ENCODE measurements at places on chromosomes 3 and 15.

DNA sequence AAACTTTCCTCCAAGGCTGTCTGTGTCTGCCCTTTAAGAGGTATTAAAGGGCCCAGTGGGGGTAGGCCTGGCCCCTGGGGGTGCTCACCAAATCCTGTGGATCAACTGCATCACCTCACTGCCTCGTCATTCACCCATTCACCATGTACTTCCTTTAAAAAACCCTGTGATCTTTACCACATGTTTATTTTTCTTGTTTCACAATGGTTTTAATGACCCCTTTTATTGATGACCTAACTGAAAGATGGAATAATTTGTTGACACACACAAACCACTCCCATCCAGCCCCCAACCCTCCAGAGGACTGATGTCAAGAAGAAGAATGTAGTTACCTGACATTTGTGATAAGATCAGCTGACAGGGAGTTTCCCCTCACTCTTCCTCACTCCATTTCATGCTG lies 40.8 kb downstream of the KCNAB1 start:
- DNase-seq, result no peak

DNA sequence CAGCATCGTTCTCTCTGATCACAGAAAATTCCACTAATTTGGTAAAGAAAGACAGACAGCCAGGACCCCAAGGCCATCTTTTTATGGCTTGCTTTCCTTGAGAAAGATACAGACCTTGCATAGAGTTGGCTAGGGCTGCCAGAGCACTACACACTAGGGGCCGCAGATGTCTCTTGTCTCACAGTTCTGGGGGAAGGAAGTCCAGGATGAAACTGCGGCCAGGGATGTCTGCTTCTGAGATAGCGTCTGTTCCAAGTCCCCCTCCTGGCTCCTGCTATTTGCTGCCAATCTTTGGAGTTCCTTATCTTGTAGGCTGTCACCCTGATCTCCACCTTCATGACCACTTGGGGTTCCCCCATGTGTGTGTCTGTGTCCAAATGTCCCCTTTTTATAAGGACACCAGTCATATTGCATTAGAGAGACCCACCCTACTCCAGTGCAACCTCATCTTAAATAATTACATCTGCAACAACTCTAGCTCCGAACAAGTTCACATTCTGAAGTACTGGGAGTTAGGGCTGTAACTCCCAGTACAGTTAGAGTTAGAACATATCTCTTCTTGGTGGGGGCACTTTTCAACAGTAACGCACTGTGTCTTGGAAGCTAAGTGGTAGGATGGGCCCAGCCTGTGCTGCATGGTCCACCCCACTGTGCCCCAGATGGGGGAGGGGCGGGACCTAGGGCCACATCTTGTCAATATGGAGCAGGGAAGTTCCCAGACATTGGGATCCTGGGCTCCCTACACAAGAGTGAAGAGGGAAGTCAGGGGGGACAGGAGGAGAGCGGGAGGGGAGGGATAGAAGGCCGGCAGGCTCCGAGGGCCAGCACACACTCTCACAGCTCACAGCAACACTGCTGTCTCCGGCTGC lies 42.2 kb downstream of the KLF15 start:
- no peak for DNase-seq

DNA sequence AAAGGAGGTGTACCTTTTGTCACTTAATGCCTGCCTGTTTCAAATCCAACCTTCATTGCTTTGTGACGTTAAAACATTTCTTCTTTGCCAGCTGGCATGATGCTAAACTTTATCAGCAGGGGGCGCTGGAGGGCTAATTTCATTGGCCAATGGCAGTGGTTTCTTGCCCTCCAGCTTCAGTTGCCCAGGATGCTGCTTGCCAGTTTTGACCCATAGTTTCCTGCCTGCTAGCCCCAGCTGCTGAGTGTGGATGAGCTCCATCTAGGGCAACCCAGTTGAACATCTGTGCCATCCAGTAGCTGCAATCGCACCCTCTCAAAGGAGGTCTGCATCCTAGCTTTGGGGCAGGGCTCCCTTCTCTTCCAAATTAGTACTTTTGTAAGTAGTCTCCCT lies 22.1 kb downstream of the ACKR2 start:
- DNase-seq, result peak; percentile 34

GRCh38 chr15:73426323-73426994 lies 16.5 kb upstream of the REC114 start:
- DNase-seq, result no peak

DNA sequence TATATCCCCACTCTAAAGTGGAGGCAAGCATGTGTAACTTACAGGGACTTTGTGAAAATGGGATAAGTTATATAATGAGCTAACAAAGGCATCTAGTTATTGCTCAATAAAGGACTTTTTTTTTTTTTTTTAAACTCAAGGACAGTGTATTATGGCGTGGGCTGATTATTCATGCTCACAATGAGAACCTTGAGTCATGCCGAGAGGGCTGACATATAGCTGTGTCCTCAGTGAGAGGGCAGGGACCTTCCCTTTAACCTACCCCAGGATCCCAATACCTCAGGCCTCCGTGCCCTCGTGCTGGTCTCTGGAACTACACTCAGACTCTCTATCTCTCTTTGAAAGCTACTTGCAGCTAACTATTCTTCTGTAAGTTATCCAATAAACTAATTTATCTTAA lies 319.9 kb upstream of the ICE2 start:
- no peak for DNase-seq

- DNase-seq, result no peak
Observed at GRCh38 chr3:87088993-87089841, 98.3 kb upstream of the VGLL3 start.

- DNase-seq, result no peak
Observed at GRCh38 chr3:168653255-168653654, 557.5 kb upstream of the GOLIM4 start.

GRCh38 chr3:109369510-109369909 lies 32.2 kb upstream of the DPPA4 start:
- DNase-seq, result no peak

- no peak for DNase-seq
Observed at GRCh38 chr15:82653483-82654168, 6.5 kb upstream of the CPEB1 start.

- DNase-seq, result no peak
Observed at GRCh38 chr3:42556089-42556632, 25.6 kb downstream of the SEC22C start.

DNA sequence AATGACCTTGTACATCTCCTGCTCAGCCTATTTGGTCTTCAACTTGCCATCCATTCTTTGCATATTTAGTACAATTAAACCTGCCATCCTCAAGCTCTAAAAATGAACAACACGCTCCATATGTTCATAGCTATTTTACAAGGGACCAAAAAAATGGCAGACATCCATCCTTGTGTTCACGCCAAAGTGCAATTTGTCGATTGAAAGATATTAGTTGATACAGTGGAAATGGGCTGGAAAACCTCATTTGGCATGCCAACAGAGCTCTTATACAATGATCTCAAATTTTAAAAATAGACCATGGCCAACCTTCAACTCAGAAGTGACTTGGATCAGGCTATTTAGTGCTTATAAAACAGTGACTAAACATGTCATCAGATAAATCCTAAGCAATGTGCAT lies 413.6 kb upstream of the ARL6 start:
- DNase-seq, result no peak

GRCh38 chr15:59873644-59874272 lies 130.4 kb upstream of the FOXB1 start:
- no peak for DNase-seq

GRCh38 chr3:53705774-53706173 lies 140.4 kb downstream of the CHDH start:
- DNase-seq, result no peak

GRCh38 chr3:81676706-81677456 lies 84.6 kb downstream of the GBE1 start:
- no peak for DNase-seq

DNA sequence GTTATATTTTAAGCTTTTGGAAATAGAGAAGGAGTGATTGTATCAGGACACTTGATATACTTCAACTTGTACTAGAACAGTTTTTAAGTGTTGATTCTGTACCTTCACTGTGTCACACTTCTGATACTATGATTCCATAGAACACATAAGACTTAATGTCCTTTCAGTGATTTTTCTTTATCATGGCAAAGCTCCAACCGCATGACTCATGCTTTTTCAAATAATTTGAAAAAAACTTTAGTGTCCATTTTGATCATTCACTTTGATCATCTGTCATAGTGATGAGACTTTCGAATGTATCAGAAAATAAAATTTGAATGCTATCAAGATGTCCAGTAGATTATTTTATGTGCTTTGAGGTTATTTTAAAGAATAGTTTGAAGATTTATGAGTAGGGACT lies 32.0 kb downstream of the AP4E1 start:
- DNase-seq, result no peak

DNA sequence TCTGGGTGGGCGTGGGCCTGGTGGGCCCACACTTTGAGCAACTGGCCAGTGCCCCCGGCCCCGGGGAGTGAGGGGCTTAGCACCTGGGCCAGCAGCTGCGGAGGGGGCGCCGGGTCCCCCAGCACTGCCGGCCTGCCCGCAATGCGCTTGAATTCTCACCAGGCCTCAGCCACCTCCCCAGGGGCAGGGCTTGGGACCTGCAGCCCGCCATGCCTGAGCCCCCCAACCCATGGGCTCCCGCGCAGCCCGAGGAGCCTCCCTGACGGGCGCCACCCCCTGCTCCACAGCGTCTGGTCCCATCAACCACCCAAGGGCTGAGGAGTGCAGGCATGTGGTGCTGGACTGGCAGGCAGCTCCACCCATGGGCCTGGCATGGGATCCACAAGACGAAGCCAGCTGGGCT lies 484.3 kb downstream of the UNC13C start:
- DNase-seq, result no peak

GRCh38 chr3:138470687-138471086 lies 36.3 kb downstream of the ESYT3 start:
- no peak for DNase-seq

- DNase-seq, result no peak
Observed at GRCh38 chr3:107217172-107217571, 160.1 kb upstream of the CCDC54 start.

GRCh38 chr3:15743587-15744009 lies 54.2 kb downstream of the ANKRD28 start:
- no peak for DNase-seq

DNA sequence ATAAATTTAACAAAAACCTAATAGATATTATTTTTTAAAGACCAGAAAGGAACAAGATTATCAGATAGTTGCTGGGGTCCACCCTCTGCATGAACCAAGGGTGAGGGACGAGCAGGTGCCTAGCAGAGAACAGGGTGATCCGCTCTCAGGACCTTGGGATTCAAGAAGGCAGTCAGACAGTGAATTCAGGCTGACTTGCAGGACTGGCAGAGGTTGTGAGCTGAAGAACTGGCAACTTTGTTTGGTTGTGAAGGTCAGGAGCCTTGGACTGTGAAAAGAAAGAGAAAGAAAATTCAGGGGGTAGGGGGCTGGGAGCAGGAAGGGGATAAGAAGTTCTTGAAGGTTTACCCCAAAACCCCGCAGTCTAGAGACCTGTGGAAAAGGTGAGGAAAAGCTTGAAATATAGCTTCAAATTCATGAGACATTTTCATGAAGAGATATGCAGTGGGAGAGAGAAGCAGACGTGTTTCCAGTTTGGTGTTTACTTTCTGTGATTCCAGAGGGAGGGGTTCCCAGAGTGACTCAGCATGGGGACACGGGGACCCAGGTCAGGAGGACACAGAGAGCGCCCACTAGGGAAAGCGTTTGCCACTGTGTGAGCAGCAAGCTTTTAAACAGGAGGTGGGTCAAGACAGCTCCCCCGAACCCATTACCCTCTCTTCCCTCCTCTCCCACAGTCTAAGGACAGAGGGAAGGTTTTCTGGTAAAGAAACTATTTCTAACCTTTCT lies 217.2 kb upstream of the UMPS start:
- DNase-seq, result no peak

GRCh38 chr3:24299246-24299805 lies 195.3 kb downstream of the THRB start:
- DNase-seq, result no peak

GRCh38 chr3:102090721-102091045 lies 241.4 kb downstream of the NFKBIZ start:
- DNase-seq, result no peak

DNA sequence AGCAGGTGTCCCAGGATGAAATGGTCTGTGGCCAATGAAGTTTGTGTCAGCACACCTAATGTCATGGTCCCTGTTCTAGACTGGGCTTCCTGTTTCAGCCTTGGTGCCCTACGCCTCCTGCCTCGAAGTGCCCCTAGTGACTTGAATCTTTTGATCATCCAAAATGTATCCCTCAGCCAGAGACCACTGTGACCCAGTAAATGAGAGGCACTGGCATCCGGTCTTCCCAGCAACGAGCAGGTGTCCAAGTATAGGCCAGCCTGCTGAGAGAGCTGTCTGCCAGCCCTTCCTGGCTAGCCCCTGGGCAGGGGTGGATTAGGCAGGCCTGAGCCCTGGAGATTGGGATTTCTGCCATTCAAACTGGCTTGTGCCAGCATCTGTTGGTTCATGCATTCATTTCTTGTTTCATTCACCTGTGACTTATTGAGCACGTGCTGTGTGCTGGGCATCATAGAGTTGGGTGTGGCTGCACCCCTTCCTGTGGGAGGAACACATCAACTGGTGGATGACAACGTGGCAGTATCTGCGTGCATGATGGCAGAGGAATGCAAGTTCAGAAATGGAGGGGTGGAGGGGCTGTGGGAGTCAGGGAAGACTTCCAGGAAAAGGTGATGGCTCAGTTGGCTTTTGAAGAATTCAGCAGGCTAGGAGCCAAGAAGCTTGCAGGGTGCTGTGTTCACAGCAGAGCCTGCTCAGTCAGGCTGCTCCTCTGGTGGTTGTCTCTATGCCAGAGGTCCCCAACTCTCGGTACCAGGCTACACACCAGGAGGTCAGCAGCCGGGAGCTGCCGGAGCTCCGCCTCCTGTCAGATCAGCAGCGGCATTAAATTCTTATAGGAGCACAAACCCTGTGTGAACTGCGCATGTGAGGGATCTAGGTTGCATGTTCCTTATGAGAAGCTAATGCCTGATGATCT lies 21.6 kb downstream of the ESYT3 start:
- no peak for DNase-seq

GRCh38 chr3:1609416-1609815 lies 489.2 kb upstream of the CNTN4 start:
- DNase-seq, result no peak

GRCh38 chr15:98996624-98997023 lies 11.0 kb downstream of the PGPEP1L start:
- no peak for DNase-seq

- DNase-seq, result no peak
Observed at GRCh38 chr3:108296239-108296638, at the start of gene HHLA2. TSS of gene HHLA2 (plus strand) at chr3:108296548. CDS start at chr3:108351814, 55,266 bp downstream.

GRCh38 chr3:177574222-177574856 lies 377.1 kb upstream of the TBL1XR1 start:
- DNase-seq, result no peak

GRCh38 chr3:76065964-76066363 lies 280.6 kb upstream of the ZNF717 start:
- no peak for DNase-seq

- no peak for DNase-seq
Observed at GRCh38 chr3:38157595-38157994, 7.7 kb upstream of the OXSR1 start.

- DNase-seq, result no peak
Observed at GRCh38 chr3:137116619-137117018, 158.8 kb downstream of the IL20RB start.

Measured in stimulated activated CD8-positive, alpha-beta memory T cell treated with anti-CD3 and anti-CD28 coated beads, Interleukin-4, amount 100 ng/mL, for 4 hours (primary cell).